ENCODE measurements at places on chromosomes 3 and 15.

DNA sequence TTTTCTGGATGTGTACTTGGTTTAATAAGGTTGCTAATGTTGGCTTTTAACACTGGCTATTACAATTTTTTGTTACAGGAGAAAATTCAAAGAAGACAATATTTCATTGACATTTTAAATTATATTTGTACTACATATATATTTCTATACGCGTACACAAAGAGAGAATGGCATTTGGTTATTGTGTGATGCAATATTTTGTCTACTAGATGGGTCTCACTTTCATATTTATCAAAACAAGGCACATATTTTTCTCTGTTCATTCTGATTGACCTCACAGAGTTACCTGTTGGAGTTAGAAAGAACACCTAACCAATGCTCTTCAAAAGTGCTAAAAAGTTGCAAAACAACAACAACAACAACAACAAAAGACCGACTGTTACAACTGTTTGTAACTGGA, 50.2 kb upstream of the VGLL3 start:
- no peak for DNase-seq

DNA sequence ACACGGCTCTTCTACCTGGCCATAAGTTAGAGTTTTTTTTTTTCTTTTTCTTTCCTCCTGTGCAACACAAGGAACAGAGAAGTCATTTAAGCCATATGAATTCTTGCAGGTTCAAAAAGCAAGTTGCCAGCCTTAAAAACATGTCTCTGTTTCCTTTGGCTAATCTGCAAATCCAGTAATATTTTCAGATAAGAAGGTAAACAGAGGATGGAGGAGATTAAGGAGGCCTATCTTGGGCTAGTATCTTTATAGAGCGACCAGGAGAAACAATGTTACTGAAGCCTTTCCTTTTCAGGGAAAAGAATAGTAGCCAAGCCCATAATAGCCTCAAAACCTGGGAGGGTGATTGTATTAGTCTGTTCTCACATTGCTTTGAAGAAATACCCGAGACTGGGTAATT, 20.9 kb upstream of the LMCD1 start:
- no peak for DNase-seq

GRCh38 chr15:100997442-100997841, 78.3 kb downstream of the LRRK1 start:
- DNase-seq: no peak

DNA sequence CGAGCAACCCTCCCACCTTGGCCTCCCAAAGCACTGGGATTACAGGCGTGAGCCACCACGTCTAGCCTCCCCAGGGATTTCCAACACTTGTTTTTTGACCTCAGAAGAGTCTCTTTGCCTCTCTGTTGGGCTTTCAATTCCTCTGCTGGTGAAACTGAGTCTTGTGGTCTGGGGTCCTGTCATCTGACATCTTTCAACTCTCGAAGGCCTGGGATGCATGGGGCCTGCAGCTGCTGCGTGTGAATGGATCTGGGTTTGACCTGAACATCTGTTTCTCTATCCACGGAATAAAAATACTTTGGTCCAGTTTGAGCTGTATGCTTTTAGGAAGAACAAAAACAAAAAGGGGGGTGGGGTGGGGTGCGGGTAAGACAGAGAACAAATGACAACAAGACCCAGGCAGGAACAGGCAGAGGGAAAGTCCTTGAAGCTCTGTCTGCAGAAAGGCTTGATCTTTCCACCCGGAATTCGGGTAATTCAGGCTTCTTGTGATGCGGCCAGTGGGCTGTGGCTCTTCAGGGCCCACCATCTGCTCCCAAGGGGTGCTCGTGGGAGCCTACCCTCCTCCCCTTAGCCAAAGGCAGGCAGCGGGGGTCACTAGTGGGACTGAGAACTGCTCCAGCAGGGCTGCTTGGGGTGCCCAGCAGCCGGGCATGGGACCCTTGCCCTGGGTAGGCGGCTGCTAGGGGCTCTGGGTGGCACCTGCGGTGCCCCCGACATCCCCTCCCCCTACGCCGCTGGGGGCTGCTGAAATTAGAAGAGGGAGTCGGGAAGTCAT, 71.5 kb downstream of the SLC12A8 start:
- no peak for DNase-seq

Data from activated T-helper 1 cell treated with anti-CD3 and anti-CD28 coated beads, Interleukin-2, amount 50 U/mL, for 16 hours (primary cell).